ENCODE measurements at places on chromosomes 4 and X.

- DNase-seq, result no peak
These were observed 99.0 kb upstream of the OTUD4 start for GRCh38 chr4:145279122-145279960.

DNA sequence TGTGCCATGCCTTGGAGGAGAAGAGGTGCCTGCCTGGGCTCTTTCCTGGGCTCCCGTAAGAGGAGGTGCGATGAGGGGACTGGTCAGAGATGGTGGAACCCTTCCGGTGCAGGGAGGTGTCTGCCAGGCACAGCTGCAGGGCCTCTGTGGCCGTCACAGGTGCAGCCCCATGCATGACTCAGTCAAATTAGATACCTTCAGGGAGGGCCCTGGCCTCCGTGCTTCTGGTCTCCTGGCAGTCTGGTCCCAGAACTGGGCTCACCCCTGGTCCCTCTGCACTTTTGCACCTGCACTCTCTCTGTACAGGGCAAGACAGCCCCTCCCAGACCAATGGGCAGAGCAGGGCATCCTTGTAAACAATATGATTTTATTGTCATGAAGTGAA is 49.9 kb upstream of the LRPAP1 start:
- DNase-seq, result no peak

- no peak for DNase-seq
These were observed 144.9 kb downstream of the C4orf33 start for GRCh38 chr4:129240816-129241215.

DNA sequence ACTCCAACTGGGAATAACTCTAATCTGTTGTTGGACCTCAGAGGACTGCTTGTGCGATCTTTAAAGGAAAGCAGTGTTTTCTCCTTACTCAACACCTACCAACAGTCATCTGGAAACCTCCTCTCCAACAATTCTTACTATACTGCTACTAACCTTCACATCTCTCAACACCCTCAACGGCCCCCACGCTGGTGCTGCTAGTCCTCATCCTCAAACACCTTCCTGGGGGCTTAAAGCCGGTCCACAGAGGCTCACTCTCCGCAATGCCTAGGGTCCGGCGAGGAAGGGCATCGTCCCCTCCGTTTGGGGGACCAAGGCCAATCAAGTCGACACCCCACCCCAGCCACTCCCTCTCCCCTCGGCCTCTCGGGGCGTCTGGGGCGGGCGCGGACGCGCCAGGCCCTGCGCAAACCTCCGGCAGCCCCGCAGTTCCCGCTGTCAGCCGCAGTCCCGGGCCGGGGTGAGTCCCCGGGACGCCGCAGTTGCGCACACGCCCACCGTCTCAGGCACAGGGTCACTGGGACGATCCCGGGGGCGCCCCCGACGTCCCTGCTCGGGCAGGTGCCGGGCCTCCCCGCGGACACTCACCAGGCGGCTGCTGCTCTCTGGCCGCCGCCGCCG is 418 bp downstream of the TAB3 start:
- DNase-seq, result peak; percentile 1

GRCh38 chrX:11890836-11891514 is 132.9 kb downstream of the MSL3 start:
- no peak for DNase-seq

DNA sequence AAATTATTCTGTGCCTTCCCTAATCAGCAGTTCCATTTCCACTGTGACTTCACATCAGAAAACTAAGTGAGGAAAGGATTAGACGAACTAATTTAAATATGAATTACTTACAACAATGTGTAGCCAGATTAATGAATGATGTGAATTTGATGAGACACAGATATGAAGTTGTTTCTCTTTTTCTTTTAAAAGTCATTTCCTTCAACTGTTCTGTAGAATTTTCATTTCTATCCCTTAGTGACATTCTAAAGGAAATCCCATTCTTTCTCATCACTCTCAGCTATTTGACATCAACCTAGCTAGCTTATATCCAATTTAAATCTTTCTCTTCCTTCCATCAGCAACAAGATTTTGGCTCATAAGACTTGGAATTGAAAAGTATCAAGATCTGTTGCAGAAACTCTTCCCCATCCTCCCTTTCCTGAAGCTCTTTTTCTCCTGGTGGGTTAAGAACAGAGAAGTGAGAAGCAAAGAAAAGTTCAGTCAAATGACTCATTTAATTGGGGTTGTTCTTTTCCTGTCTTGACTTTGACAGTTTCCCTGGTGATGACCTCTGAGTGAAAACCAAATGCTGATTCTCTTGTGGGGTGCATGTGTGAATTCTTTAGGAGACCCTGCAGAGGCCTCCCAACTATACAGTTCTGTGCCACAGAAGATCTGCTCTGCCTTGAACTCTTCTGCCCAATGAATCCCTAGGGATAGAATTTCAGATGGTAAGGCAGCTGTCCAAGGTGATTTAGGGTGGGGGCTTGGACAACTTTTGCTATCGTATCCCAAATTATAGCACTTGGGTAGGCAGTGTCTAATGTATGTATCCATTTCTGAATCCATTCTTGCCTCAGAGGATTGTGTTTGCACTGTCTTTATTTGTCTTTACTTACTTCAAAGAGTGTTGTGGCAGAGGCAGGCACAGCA is 232.5 kb upstream of the GPRIN3 start:
- no peak for DNase-seq

All from CD4-positive, alpha-beta T cell (primary cell).